ENCODE measurements at places on chromosomes 6 and 20.

DNA sequence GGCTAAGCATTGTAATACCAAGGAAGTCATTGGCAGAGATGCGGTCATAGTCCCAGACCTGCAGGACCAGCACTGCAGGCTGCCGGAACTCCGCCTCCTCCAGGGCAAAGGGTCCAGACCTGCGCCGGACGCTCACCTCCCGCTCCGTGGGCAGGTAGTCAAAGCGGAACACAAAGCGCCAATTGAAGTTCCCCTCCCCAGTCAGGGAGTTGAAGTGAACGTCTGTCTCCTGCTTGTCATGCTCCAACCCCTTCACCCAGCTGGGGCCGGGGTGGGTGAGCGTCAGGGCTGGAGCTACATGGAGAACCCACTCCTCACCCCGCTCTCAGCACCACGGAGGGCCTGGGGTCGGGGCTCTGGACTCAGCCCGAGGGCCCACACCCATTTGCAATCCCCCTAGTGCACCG is 18.2 kb downstream of the ERGIC3 start:
- H3K27me3 ChIP-seq, result no peaks in the 10 kb centered on the region
- H3K36me3 ChIP-seq, result no peaks in the 10 kb centered on the region
- H3K4me3 ChIP-seq, result no peak overlapping the region
- no peak overlapping the region for H3K27ac ChIP-seq
- H3K4me1 ChIP-seq, result no peaks in the 10 kb centered on the region

GRCh38 chr20:32019563-32020463 is 9.6 kb downstream of the CCM2L start:
- no peak overlapping the region for H3K27ac ChIP-seq
- no peak for DNase-seq
- H3K4me1 ChIP-seq, result no peaks in the 10 kb centered on the region
- H3K4me3 ChIP-seq, result peak overlapping the region; percentile 38

GRCh38 chr6:166236596-166236995 is 68.9 kb upstream of the TBXT start:
- H3K36me3 ChIP-seq, result no peaks in the 10 kb centered on the region
- no peak for DNase-seq
- no peaks in the 10 kb centered on the region for H3K27me3 ChIP-seq
- no peaks in the 10 kb centered on the region for H3K4me1 ChIP-seq
- no peak overlapping the region for H3K4me3 ChIP-seq

- H3K4me3 ChIP-seq, result no peak overlapping the region
- no peaks in the 10 kb centered on the region for H3K36me3 ChIP-seq
- H3K27me3 ChIP-seq, result no peaks in the 10 kb centered on the region
- no peak overlapping the region for H3K27ac ChIP-seq
Measured at GRCh38 chr6:90730151-90730673, 143.3 kb upstream of the MAP3K7 start.

GRCh38 chr6:85015396-85015990 is 251.1 kb upstream of the TBX18 start:
- no peaks in the 10 kb centered on the region for H3K36me3 ChIP-seq
- no peaks in the 10 kb centered on the region for H3K27me3 ChIP-seq
- H3K4me3 ChIP-seq, result no peak overlapping the region
- H3K27ac ChIP-seq, result no peak overlapping the region
- H3K4me1 ChIP-seq, result no peaks in the 10 kb centered on the region
- no peak for DNase-seq
